ENCODE measurements at places on chromosomes 7 and 10. TPM values are rescaled to one million over a fixed set of nuclear protein-coding genes. Genes with fewer than 3 reads are reported as not detected.

DNA sequence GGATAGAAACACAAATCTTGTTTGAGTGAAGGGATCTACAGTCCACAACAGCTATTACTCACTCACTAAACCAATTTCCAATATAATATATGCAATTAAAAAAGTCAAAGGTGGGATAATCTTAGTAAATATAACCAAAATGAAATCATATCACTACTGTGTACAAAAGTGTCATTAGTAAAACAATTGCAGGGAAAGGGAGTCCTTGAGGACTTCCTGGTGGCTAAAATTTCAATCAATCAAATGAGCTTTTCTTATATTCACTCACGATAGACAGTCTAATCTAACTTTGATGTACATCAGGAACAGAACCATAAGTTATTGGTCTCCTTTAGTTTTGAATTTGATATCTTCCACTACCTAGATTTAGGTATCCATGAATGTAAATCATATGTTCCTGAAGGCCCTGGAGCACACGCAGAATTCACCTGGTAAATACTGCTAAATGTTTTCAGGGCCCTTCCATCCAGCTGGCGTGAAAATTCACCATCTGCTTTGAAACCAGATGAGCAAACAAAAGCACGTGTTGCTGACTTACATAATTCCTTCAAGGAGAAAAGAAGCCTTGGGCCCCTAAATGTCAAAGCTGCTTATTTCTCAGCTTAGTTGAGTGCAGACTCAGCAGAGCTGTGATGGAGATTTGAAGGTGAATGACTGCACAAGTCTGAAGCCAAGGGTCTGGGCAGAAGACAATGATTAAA, 159.3 kb upstream of the TMEM196 start:
- no peak for DNase-seq

Gene CUTC
- 25.6 TPM for total RNA-seq

Gene GIMAP6
- total RNA-seq: not detected

DNA sequence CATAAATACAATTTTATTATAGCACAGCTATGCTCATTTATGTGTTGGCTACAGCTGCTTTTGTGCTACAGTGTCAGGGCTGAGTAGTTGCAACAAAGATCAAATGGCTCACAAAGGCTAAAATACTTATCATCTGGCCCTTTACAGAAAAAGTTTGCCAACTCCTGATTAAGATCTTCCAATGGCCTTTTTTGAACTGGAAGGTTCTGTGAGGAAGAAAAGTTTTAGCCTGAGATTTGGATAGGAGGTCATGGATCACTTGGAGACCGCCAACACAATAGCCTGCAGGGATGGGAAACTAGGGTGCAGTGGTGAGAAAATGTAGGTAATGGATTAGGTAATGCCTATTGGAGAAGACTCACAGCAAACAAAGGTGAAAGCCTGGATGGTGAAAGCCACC, 169.8 kb downstream of the NOC3L start:
- DNase-seq: no peak

Gene KEL
- total RNA-seq: 1.8 TPM

DNA sequence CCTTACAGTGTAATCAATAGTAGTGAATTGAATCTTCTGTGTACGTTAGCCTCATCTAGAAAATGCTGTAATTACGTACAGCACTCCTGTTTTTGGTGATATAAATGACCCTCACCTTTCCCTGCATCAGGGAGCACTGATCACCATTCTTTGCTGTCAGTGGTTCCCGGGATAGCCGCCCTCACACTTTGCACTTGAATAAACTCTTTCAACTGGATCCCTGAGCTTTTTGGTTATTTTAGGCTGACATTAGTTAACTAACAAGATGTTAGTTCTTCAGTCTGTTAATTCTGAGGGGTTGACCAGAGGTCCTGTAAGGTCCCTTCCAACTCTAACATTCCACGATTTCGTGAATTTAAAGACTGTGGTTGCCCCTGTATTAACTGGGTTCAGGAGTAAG, 23.4 kb upstream of the ZC3HAV1 start:
- DNase-seq: no peak

Gene CYP2C19
- total RNA-seq: not detected

Gene SFTPA1
- not detected for total RNA-seq

GRCh38 chr7:104895522-104896236, 118.3 kb upstream of the KMT2E start:
- no peak for DNase-seq

Data from H1 (cell line).